Activated naive CD8-positive, alpha-beta T cell treated with anti-CD3 and anti-CD28 coated beads, Interleukin-2, amount 10 ng/mL, durations not matched to agents 7 days and 5 days (primary cell): ENCODE measurements at places on chromosomes 3 and 15. TPM values are rescaled to one million over a fixed set of nuclear protein-coding genes. Genes with fewer than 3 reads are reported as not detected.
A peak's percentile ranks its signal among the peaks of the same experiment; 100 is the strongest.

HRG gene
- total RNA-seq, result not detected

IL12A gene
- 0.65 TPM for total RNA-seq

ETV5 gene
- total RNA-seq, result 2.0 TPM

ROBO1 gene
- total RNA-seq, result 5.4 TPM

CCR8 gene
- 1.1 TPM for total RNA-seq

FBXO40 gene
- not detected for total RNA-seq

TMEM207 gene
- not detected for total RNA-seq

PCNP gene
- total RNA-seq, result 167 TPM

IFT80 gene
- total RNA-seq, result 27.9 TPM

CPNE9 gene
- 1.1 TPM for total RNA-seq

CHRNB4 gene
- total RNA-seq, result not detected

U2SURP gene
- 134 TPM for total RNA-seq

FANCD2OS gene
- total RNA-seq, result not detected

LYSMD2 gene
- total RNA-seq, result 24.1 TPM

KNG1 gene
- not detected for total RNA-seq

GPR87 gene
- total RNA-seq, result not detected

GRCh38 chr3:132726341-132726823, 4.2 kb upstream of the NPHP3 start:
- no peak for DNase-seq

- DNase-seq, result no peak
Observed at GRCh38 chr15:95119041-95119610, 887.8 kb downstream of the MCTP2 start.

- DNase-seq, result no peak
Observed at GRCh38 chr3:113150250-113150649, 61.1 kb upstream of the BOC start.

DNA sequence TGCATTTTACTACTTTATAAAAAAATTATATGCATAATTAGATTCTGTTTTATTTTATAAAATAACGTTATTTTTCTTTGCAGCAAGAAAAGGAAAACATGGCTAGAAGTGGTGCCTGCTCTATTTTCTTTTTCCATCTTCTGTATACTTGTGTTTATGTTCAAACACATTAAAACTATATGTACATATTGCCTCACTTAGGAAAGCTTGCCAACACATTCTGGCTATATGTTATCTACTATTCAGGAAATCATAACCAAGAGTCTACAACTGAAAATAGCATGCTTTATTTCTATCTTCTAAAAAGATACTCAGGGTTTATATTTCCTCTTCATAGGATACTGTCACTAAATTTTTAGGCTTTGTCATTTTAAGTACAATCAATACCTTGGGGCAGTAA, 90.2 kb upstream of the KCNMB2 start:
- no peak for DNase-seq

- no peak for DNase-seq
Observed at GRCh38 chr15:84881520-84881830, 3.0 kb upstream of the SLC28A1 start.

DNA sequence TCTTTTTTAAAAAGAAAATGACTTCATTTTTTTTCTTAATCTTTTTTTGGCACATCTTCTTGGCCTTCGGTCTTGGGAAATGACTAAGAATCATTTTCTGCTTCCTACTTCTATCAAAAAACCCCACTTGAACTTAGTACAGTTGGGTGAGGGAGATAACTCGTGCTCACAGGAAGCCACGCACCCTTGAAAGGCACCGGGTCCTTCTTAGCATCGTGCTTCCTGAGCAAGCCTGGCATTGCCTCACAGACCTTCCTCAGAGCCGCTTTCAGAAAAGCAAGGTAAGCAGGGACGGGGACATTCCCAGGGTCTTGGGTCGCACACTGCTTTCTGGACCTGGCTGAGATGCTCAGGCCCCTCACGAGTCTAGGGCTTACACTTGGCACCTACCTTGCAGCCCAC, at the start of gene CCR4:
Gene CCR4 (plus strand): TSS at position 235 of the 402 bp plus-strand sequence. CDS start 1,779 bp downstream, outside the sequence.
- no peak for DNase-seq

- DNase-seq, result no peak
Observed at GRCh38 chr3:32316319-32316718, 75.3 kb upstream of the CMTM7 start.

DNA sequence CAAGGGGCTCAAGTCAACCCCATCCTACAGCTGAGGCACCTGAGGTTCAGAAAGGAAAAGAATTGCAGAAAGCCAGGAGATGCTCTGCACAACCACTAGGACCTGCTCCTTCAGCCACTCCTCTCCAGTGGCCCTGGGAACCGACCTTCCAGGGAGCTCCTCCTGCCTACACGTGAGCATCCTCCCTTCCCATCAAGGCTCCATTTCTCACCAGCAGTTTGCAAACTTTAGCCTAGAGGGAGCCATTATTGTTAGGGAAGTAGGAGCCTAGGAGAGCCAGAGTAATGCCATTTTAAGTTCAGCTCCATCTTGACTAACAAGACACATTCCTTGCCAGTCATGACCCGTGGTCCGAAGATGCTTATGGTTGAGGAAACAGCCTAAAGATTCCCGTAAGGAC, 11.2 kb upstream of the CHCHD6 start:
- DNase-seq, result no peak

GRCh38 chr3:150899141-150899540, 6.1 kb downstream of the MINDY4B start:
- DNase-seq, result no peak

DNA sequence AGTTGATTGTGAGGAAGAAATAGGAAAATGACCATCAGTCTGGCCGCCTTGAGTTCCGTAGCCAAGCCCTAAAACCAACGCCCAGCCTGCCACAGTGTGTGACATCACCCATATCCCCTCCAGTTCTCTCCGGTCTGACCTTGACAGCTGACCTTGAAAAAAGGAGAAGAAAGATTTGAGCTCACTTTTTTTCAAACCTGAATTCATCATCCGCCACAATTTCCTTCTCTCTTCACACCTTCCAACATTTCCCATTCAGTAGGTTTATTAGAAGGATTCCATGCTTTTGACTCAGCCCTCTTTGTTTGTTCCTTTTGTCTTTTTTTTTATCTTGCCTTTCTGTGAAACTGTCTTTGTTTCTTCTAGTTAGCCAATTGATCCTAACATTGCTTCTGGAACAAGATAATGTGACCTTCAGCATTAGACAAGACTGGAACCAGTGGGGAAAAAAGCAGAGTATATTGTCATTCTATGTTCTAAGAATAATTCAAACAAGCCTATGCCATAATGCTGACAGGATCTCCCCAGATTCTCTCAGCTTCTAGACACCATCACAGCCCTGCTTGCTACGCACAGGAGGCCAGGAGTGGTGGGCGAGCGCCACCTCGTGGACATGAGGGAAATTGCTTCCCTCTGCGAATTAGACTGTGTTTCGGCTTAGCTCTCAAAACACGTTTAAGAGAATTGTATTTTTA, 283.1 kb downstream of the FGF12 start:
- peak; percentile 74 for DNase-seq

DNA sequence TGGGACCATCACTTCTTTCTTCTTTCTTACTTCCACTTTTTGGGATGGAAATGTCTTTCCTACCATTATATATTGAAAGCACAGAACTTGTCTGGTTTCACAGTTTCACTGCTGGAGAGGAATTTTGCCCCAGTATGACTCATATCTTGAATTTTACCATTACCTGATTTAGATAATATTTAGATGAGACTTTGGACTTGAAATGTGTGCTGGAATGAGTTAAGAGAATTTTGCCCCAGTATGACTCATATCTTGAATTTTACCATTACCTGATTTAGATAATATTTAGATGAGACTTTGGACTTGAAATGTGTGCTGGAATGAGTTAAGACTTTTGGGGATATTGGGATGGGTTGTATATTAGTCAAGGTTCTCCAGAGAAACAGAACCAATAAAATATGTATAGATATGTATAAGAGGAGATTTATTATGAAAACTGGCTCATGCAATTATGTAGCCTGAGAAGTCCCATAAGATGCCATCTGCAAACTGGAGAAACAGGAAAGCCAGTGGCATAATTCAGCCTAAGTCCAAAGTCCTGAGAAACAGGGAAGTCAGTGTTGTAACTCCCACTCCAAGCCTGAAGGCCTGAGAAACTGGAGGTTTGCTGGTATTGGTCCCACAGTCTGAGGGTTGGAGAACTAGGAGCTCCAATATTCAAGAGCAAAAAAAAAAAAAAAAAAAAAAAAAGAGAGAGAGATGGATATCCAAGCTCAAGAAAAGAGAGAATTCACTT, 1029.2 kb downstream of the EPHA3 start:
- DNase-seq, result no peak

GRCh38 chr3:114227076-114227475, 10.3 kb downstream of the ZNF80 start:
- DNase-seq, result no peak

DNA sequence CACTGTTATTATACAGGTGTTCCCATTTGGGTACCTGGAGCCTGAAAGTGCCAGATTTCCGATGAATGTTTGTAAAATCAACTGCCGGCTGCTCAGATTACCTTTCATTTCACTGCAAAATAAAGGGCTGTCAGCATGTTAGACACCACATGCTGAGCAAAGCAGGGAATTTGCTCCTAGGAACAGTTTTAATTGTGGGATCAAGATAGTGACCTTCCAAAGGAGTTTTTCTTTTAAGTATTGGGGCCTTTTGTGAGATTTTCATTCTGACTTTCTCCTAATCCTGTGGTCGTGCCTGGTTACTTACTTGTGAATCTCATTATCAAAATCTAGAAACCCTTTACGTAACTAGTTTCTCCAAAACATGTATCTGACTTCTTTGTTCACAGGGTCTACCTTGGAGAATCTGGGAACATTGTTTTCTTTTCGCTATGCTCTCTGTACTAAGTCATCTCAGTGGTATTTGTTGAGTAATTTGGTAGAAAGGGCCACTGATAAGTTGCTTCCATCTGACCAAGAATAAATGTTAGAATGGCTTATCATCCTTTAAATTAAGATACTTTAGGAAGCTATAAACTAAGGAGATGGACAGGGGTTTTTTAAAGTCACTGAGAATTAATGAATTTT, 40.8 kb upstream of the LRTM1 start:
- DNase-seq, result no peak

- DNase-seq, result no peak
Observed at GRCh38 chr15:88680241-88681001, 41.6 kb downstream of the ISG20 start.

DNA sequence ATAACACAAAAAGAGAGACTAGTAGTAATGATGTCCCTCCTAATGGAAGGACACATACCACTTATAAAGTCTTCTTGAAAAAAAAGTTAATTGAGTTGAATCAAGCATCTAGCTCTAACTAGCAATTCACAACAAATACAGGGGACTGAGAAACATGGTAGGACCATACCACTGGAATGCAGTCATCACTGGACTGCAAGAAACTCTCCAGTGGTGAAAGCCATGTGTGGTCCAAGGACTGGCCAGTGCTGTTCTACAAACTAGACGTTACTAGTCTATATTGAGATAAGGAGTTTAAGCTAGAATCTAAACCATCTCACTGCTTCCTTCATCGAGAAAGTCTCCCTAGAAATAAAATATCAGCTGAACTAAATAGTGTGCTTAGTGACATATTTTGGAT, 16.7 kb downstream of the FBN1 start:
- no peak for DNase-seq

DNA sequence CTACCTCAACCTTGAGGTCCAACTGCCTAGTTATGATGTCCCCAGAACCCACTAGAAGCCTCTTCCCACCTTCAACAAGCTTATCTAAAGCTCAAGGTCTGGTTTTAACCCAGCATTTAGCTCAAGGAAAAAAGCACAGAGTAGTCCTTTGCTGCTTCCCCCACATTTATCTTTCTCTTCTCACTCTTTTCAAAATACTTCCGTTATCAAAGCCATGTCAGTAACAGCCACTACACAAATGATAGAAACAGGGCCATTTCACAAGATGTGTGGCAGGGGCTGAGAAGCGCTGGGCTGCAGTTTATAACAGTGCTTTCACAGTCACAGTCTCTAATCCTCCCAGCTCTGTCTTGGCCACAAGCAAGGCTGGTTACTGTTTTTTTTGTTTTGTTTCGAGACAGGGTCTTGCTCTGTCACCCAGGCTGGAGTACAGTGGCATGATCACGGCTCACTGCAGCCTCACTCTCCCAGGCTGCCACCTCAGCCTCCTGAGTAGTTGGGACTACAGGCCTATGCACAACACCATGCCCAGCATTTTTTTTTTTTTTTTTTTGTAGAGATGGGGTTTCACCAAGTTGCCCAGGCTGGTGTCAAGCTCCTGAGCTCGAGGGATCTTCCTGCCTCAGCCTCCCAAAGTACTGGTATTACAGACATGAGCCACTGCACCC, 218.8 kb downstream of the OSBPL10 start:
- DNase-seq, result no peak

GRCh38 chr3:65880350-65880749, 158.4 kb downstream of the MAGI1 start:
- no peak for DNase-seq

- no peak for DNase-seq
Observed at GRCh38 chr3:167166594-167167253, 213.4 kb downstream of the ZBBX start.

DNA sequence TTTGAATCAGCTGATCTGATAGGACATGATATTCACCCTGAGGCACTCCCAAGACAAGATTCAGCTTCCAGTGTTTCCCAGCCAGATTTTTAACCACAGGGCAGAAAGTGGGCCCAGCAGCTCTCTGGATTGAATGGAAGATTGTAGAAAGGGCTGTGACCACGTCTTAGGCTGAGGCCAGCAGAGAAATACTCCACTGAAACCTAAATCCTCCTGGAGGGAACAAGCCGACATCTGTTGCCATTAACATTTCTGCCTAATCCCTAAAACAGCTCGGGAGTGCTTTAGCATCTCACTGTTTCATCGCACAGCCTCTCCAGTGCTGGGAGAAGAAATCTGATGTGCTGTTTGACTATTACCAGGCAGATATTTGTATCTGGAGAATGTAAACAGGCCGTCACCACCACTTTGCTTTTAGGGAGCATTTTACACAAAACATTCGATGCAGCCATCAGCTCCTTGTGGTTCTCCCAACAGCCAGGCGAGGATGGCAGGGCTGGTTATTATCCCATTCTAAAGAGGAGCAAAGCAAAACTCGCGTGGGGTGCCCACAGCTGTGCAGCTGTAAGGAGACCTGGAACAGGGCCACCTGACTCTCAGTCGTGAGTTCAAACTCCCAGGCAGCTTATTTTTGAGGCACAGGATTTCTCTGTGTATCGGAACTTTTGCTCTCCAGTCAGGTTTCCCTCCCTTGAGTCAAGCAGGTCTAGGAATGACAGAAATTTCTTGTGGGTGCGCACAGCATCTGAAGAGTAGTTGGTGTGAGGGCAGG, 117.4 kb downstream of the LIPC start:
- DNase-seq, result no peak

GRCh38 chr3:133884054-133884886, 11.4 kb downstream of the RAB6B start:
- DNase-seq, result no peak

- DNase-seq, result no peak
Observed at GRCh38 chr3:139006051-139006716, at the start of gene PRR23A. Gene PRR23A (minus strand): TSS chr3:139006268. CDS start chr3:139006268, 0 bp downstream.

- DNase-seq, result peak; percentile 33
Observed at GRCh38 chr15:97234851-97235610, 725.5 kb upstream of the ARRDC4 start.

DNA sequence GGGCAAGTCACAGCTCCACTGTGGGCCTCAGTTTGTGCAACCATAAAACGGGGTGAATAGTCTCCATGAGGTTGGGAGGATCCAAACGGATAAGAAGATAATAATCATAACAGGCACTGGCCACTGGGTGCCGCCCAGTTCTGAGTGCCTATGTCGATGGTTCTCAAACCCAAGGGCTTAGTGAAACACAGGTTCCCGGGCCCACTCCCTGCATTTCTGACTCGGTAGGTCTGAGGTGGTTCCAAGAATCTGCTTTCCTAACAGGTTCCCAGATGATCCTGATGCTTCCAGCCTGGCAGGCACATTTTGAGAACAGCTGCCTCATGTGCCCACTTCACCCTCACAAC, 21.2 kb downstream of the ALS2CL start:
- DNase-seq, result no peak
